Fibroblast of skin of right biceps (primary cell): ENCODE measurements at places on chromosomes 5 and 9.

- peak; percentile 79 for DNase-seq
Observed at GRCh38 chr9:33489066-33489465, 15.3 kb upstream of the NOL6 start.

DNA sequence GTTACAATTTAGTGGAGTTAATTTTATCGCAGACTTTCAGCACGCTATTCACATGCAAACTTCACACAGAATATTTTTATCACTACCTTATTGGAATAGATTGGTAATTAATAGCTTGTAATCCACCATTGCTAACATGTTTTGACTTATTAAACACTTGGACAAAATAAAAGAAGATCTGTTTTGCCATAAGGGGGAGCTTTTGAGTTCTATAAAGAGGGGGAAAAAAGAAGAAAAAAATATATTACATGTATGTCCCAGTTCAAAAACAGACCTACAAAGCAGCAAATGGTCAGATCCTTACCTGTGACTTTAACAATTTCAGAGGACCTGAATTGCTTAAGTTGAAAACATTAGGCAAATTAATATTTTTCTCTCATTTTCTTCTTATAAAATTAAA lies 1.2 kb upstream of the PAPPA start:
- DNase-seq: no peak

DNA sequence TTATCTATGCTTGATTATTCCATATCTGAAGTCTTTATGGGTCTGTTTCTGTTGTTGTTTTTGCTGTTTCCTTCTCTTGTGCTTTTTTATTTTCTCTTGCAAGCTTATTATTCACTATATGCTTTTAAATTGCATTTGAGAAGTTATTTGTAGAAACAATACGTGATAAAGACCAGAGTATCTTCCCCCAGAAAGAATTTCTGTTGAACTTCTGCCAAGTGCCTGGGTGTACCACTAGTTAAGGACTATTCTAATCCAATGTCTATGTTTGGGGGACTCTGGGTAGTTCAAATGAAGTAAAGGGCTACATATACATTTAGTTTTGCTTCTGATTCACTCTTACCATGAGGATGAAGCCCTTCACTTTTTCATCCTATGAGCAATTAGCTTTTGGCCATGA lies 54.3 kb downstream of the SLF1 start:
- DNase-seq: no peak

GRCh38 chr9:133347985-133348717 lies at the start of the genes MED22 and RPL7A:
MED22 (minus strand) TSS chr9:133348131; CDS start chr9:133346662, 1,469 bp downstream.
RPL7A (plus strand) TSS chr9:133348218; CDS start chr9:133348244, 26 bp downstream.
- peak; percentile 97 for DNase-seq

- no peak for DNase-seq
Observed at GRCh38 chr9:1274334-1274733, 224.2 kb downstream of the DMRT2 start.

- DNase-seq: peak; percentile 67
Observed at GRCh38 chr5:153546566-153546965, 56.1 kb downstream of the GRIA1 start.

GRCh38 chr9:35324966-35325365 lies 163.2 kb downstream of the UNC13B start:
- DNase-seq: no peak

DNA sequence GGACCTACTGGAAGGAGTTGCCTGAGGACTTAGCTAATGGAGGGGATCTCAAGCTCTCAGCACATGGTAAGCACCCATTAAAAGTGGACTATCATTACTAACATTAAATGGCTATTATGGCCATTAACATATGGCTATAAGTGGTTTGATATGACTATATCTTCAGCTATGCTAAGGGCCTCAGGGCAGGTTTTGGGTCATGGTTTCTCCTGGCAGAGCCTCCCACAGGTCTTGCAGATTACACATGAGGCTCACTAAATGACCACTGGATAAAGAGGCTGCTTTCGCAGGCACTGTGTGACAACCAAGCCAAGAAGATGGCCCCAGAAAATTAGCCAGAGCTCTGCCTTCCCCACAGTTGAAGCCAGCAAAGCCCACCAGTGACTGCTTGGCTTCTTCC lies 15.4 kb downstream of the CCNJL start:
- DNase-seq: no peak

DNA sequence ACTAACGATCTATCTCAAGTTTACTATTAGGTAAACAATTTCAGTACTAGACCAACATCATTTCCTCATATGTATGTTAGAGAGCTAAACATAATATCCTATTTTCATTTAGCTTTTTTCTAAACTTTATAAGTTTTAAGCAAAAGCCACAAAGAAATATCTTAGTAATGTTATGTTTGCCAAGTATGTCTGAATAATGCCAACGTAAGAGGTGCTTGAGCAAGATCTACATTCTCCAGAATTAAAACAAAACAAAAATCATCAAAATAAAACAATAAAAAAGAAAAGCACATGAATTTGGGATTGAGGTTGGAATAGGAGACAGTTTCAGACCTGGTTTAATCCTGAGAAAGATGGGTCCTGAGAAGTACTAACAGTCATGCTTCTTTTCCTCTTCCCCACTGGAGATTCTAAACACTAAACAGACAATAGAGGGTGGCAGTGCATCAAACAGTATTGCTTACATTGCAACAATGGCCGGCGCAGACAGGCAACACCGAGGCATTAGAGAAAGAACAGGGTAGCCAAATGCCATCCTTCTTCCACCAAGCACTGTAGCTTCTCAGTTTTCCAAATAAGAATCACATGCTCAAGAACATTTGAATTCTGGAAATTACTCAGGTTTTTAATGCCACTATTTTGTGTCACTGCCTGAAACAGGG lies 33.6 kb downstream of the CSNK1A1 start:
- DNase-seq: no peak

GRCh38 chr9:24359046-24359445 lies 186.7 kb downstream of the IZUMO3 start:
- DNase-seq: no peak

- DNase-seq: peak; percentile 33
Observed at GRCh38 chr9:88737876-88738275, 202.9 kb downstream of the NXNL2 start.

GRCh38 chr5:39240750-39241149 lies 21.4 kb upstream of the FYB1 start:
- DNase-seq: no peak

DNA sequence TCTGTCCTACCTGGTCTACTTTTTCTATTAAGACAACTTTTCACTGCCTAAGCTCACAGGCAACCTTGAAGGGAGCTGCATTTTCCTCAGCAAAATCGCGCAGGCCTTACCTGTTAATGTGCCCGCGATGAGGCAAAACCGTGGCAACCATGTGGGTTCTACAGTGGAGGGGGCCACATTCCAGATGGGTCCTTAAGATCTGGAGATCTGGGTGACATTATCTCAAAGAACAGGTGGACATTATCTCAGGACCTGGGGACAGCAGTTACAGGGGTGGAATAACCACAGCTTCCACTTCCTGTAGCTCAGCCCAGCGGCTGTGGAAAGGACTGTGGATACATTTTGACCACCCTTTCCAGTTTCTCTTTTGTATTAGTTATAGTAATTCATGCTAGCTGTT lies 112.8 kb upstream of the PTCH1 start:
- DNase-seq: no peak

GRCh38 chr9:3903906-3904305 lies 378.1 kb upstream of the RFX3 start:
- no peak for DNase-seq

GRCh38 chr9:35690294-35690613 lies 529 bp upstream of the TPM2 start:
- no peak for DNase-seq

DNA sequence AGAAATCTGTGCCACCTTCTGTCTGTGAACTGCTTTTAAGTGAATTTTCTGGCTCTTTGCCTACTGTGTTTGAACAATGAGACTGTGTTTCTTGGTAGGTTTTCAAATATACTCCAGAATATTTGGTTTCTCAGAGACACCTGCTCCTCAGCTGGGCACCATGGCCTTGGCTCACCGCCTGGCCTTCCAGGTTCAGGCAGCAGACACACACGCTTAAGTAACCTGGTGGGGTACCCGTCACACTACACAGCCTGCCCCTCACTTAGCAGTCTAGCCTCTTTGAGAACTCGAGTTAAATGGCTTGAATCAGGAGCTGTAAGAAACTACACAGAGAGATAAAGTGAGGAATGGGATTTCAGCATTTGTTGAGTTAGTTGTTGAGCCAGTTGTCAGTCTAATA lies 530.5 kb downstream of the MTRR start:
- no peak for DNase-seq

DNA sequence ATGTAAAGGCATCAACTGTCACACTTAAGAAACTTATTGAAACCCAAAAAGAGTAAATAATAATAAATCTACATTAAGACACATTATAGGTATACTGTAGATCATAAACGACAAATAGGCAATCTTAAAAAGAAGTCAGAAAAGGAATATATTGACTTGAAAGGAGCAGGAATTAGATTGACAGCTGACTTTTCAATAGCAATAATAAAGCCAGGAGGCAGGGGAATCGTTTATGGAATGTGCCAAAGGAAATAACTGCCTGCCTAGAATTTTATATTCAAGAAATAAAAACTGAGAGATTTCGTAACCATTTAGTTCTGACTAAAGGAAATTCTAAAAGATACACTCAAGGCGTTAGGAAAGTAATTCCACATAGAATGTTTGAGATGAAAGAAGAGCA lies 21.7 kb upstream of the ACSL6 start:
- DNase-seq: no peak

- no peak for DNase-seq
Observed at GRCh38 chr9:93210974-93211653, 27.2 kb downstream of the WNK2 start.

- DNase-seq: no peak
Observed at GRCh38 chr5:178240341-178240741, 7.7 kb upstream of the PHYKPL start.

- peak; percentile 78 for DNase-seq
Observed at GRCh38 chr5:107812570-107813141, 141.9 kb upstream of the EFNA5 start.

DNA sequence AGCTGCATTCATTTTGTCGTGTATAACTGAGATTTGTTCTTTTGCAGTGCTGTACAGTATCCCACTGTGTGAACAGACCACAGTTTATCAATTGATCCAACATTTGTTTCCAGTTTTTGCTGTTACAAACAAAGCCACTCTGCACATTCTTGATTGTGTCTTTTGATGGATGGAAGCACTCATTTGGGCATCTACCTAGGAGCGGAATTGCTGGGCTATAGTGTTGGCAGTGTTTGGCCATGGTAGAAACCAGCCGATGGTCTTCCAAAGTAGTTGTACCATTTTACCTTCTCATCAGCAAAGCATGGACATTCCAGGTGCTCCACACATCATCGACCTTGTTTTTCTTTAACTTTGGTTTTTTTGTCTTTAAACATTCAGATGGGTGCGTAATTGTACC lies 77.7 kb downstream of the PSMB7 start:
- DNase-seq: no peak

DNA sequence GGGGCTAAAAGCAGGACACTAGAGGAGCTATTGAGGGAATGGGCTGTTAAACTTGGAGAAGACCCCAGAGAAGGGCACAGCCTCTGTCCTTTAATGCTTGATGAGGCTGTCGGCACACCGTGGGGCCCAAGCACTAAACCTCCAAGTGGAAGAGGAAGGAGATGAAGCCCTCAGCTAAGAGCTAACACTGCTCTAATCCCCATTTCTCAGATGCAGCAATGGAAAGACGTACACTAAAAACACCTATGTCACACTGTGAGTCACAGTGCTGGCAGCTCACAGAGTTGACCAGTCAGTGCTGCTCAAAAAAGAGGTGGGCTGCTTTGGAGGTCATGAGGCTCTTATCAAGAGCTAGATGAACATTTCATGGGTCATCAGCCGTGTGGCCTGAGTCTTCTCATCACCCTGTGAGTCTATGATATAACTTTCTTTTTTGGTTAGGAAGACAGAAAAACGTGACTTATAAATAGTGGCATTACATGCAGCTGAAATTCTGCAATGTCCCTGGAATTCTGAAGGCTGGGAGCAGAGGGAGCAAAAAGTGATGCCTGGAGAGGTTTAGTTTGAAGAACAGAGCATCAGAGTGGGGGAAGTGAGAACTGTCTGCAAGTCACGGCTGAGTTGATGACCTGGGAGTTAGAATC lies 21.5 kb downstream of the TNFSF8 start:
- no peak for DNase-seq

GRCh38 chr5:84986688-84987087 lies 602.0 kb upstream of the EDIL3 start:
- DNase-seq: no peak

GRCh38 chr5:142984525-142984924 lies 214.3 kb downstream of the ARHGAP26 start:
- peak; percentile 59 for DNase-seq

DNA sequence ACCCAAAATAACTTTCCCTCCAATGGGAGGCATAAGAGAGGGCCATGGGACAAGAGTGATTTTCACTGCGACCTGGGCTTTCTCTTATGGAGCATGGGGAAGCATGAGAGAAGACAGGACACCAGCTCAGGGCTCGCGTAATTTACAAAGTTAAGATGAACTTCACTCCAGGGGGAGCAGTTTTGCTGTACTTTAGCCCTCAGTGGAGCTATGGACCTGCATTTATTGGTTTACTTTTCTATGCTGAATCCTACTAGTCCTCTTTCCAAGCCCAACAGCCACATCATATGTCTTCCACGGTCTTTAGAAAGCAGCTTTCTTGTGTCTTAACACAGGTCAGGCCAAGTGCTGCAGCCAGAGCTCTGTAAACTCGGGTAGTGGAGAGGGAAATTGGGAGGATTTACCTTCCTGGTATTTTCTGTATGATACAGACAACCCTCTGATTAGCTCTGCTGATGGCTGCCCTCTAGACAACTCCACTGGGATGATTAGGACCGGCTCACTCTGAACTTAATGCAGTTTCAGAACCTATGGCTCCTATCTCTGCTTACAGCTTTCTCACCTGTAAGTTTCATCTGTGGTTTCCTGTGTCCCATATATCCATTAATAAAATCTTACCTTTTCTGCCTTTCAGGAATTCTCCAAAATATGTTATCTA lies 581.0 kb upstream of the RORB start:
- no peak for DNase-seq

DNA sequence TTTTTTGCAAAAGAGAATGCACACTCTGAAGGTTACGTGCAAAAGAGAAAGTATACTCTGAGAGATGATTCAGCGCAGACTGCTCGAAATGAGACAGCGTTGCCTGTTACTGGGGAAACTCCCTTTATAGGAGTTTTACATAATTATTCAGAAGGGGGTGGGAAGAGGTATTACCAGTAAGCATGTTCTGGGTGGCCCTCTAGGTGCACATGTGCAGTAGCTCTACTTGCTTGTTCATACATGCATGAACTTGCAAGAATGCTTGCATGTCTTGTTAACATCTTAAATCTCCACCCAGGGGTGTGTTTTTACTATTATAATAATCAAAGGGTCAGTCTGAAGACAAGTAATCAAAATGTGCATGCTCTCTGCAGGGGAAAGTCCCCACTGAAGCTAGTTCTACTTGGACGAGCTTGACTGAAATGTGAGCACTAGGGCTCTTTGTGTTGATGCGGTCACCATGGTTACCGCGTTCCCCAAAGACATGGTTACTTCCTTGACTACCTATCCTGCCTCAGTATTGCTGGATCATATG lies 75.5 kb downstream of the SGCD start:
- peak; percentile 60 for DNase-seq

- no peak for DNase-seq
Observed at GRCh38 chr5:62829604-62829986, 251.0 kb downstream of the LRRC70 start.

- DNase-seq: no peak
Observed at GRCh38 chr5:178668579-178668978, 41.7 kb upstream of the CLK4 start.
